ENCODE measurements at places on chromosomes 2 and 18.

DNA sequence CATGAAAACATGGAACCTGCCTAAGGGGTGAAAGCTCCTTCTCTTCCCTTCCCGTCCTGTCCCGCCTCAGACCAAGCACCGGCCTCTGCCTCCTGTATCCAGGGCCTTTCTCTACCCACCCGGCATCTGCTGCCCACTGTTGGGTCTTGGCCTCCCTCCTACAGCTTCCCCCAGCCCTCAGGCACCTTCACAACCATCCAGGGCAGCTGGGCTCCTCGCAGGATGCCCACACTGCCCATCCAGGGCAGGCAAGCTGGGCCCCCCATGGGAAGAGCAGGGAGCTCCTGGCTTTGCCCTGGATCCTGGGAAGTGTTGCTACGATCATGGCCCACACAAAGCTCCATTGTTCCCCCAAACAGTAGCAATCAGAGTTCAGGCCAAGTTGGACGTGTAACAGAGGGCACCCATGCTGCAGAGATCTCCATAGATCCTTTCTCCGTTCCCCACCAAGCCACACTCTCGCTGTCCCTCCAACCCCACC, 206.6 kb downstream of the NDUFA10 start:
- DNase-seq = no peak

GRCh38 chr2:169979025-169979424, 151.8 kb downstream of the UBR3 start:
- DNase-seq = no peak

DNA sequence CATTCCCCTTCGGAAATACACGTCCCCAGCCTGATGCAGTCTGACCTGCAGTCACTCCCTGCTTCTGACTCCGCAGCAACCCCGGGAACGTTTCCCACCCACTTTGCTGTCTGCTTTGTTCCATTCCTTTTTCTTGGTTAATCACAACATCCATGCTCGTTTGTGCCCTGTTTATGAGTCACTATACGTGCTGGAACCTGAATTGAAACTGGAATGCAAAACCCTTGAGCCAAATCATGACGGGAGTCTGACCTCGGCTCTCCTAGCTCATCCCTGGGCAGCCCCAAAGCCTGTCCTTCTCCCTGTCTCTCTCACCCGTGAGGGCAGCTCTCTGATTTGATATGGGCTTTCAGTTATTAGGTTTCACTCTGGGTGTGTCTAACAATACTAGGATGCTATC, 57.1 kb upstream of the RNF152 start:
- no peak for DNase-seq

DNA sequence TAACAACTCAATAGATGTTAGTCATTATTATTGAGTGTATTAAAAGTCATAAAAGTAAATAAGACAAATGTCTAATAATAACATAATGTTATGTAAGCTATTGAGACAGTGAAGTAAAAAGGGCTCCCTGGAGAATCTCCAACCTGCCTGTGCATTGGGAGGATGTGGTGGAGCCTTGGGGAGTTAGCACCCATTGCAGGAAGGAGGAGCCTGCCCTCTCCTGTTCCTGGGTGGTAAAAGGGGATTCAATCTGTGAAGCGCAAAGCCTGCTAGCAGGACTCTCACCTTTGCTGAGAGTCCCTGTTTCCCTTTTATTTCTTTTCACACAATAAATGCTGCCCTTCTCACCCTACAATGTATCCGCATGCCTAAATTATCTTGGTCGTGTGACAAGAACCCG, 206.1 kb downstream of the RAB3GAP1 start:
- DNase-seq = no peak

- no peak for DNase-seq
These were observed 22.6 kb downstream of the CHMP1B start for GRCh38 chr18:11873670-11874340.

DNA sequence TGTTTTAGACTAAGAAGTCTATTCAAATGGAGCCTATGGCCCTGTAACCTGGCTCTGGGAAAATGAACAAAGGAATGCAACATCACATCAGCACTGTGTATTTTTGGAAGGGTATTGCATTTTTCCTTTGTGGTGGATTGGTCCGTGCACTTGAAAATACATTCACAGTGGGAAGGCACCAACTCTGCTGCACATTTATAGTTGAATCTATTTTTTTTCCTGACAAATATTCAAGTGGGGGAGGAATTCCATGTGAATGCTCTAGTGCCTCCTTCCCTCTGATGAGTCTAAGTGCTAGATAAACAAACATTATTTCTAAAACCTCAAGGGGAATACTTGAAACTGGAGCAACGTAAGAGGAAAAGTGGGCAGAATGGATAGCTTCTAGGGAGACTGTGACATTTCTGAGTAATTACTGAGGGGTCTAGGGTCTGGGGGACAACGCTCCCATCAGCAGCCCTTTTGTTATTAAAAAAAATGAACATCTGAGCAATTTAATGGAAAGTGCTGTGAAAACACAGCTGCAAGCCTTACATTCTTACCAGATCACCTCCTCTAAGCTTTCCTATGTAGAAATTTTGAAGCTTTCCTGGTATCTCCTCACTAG, 208.2 kb downstream of the SLC8A1 start:
- no peak for DNase-seq
